ENCODE measurements at places on chromosomes 6 and 20.

DNA sequence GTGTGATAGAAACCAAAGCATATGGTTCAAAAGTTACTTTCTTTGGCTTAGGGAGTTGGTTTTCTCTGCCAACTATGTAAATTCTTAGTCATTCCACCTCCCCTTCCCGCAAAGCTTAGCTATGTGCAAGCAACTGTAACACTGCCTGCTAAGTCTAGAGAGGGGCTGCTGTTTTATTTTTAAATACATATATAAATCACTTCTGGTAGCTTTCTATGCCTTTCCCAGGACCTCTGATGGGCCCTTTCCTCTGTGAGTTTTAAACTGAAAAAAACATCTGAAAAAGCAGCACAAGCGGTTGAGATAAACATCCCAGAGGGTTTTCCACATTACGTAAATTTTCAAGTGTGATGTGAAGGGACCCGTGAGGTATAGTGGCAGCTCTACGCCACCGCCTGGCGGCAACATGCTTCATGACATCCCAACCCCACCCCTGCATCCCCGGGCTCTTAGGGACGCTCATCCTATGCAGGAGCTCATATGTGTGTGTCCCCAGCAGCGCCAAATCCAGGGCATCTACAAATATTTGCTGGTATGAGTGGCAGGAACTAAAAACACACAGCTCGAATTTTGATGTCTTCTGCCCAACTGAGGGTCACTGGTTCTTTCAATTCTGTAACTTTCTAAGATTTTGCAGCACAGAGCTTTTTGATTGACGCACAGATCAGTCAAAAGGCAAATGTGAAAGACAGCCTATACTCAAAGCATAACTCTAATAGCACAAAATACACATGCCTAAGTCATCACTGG is 12.7 kb downstream of the SAYSD1 start:
- no peak for DNase-seq

GRCh38 chr6:102571236-102571908 is 1177.9 kb downstream of the GRIK2 start:
- no peak for DNase-seq

- DNase-seq: no peak
These were observed 176.4 kb downstream of the ADGB start for GRCh38 chr6:146775220-146775619.

DNA sequence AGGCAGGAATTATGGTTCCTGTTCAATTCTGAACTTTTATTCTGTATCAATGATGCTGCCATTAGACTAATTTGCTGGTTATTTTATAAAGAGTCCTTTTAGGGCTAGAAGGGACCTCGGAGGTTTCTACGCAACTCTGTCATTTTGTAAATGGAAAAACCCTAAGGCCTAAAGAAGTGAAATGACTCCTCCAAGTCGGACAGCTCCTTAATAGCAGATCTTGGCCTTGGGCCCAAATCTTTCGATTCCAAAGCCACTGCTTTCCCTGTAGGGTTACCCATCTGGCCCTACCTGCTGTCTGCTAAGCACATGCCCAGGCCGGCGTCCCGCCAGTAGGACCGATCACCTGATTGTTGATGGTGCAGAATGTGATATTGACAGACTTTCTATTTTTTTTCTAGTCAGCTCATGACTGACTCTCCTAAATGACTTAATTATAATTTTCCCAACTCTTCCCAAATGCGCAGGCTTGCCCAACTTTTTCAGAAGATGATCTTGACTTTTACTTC is 40.2 kb downstream of the PLEKHG1 start:
- no peak for DNase-seq

- DNase-seq: no peak
These were observed 268.5 kb downstream of the TAF4 start for GRCh38 chr20:61797200-61797599.

DNA sequence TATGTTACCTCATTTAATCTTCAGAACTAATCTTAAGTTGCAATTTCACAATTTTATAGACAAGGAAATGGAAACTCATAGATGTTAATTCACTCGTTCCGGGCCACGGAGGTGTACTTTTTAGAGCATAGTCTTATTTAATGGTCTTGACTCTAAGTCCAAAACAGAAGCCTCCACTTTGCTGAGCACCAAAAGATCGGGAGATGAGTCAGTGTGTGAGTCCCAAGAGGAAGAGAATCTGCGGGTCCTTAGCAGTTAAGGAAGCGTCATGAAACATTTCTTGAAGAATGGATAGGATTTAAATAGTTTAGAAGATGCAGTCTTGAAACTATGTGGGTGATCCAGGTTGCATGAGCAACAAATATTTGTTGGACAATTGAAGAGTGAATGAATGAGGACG is 231.8 kb upstream of the QKI start:
- no peak for DNase-seq

GRCh38 chr6:158852312-158853071 is 33.3 kb upstream of the EZR start:
- DNase-seq: no peak

- DNase-seq: no peak
These were observed 82.1 kb downstream of the DLL1 start for GRCh38 chr6:170208651-170209353.

GRCh38 chr6:38499529-38500096 is 140.1 kb downstream of the BTBD9 start:
- DNase-seq: no peak

GRCh38 chr20:59123678-59124255 is 39.9 kb upstream of the ZNF831 start:
- DNase-seq: no peak

Data from urothelium cell line (cell line).